ENCODE measurements at places on chromosomes 6 and 20.

- DNase-seq: no peak
These were observed 53.0 kb downstream of the LRRC1 start for GRCh38 chr6:53847796-53848314.

- no peak for DNase-seq
These were observed 31.0 kb downstream of the TOMM6 start for GRCh38 chr6:41818271-41819054.

- DNase-seq: no peak
These were observed 130.5 kb downstream of the ANKRD60 start for GRCh38 chr20:58097943-58098342.

- no peak for DNase-seq
These were observed 56.5 kb upstream of the DST start for GRCh38 chr6:56699066-56699654.

GRCh38 chr6:1324936-1325335 lies 13.0 kb downstream of the FOXQ1 start:
- DNase-seq: no peak

GRCh38 chr6:42307141-42307470 lies 89.4 kb upstream of the MRPS10 start:
- no peak for DNase-seq

GRCh38 chr20:4082406-4083097 lies 67.2 kb upstream of the RNF24 start:
- peak; percentile 86 for DNase-seq

- no peak for DNase-seq
These were observed 18.7 kb upstream of the TRPC4AP start for GRCh38 chr20:35111141-35111888.

DNA sequence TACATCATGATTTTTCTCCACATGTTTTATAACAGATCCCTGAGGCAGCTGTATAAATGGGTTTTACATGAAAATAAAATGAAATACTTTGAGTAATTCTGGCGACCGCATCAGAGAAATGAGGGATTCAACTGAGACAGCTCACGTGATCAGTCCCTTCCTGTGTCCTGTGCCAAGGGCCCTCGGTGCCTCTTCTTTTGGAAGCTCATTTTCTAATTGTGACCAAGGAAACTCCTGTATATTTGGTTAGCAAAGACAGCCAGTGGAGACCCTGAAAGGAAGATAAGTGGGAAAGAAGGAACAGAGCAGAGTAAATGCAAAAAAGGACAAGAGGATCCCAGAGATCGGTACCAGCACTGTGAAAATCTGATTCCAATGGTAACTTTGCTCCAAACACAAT lies 129.9 kb downstream of the FYN start:
- no peak for DNase-seq

DNA sequence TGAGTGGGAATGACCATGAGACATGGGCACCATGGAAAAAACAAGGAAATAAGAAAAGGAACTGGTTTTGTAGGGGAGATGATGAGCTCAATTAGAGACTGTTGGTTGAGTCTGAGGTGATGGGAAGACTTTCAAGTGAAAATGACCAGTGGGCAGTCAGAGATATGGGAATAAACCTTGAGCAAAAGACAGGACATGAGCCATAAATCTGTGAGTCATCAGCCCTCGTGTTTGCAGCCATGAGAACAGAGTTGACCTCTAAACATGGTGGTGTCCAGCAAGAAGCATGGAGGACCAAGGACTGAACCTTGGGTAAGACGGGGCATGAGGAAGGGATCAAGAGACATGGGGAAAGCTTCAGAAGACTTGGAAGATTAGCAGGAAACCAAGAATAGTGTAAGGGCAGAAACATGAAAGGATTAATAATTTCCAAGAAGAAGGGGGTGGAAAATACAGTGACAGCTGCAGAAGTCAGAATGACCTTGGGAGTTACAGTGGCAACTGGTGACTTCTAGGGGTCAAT lies 280.6 kb upstream of the PRDM1 start:
- DNase-seq: no peak

GRCh38 chr6:45970326-45970725 lies 45.3 kb downstream of the CLIC5 start:
- DNase-seq: no peak

DNA sequence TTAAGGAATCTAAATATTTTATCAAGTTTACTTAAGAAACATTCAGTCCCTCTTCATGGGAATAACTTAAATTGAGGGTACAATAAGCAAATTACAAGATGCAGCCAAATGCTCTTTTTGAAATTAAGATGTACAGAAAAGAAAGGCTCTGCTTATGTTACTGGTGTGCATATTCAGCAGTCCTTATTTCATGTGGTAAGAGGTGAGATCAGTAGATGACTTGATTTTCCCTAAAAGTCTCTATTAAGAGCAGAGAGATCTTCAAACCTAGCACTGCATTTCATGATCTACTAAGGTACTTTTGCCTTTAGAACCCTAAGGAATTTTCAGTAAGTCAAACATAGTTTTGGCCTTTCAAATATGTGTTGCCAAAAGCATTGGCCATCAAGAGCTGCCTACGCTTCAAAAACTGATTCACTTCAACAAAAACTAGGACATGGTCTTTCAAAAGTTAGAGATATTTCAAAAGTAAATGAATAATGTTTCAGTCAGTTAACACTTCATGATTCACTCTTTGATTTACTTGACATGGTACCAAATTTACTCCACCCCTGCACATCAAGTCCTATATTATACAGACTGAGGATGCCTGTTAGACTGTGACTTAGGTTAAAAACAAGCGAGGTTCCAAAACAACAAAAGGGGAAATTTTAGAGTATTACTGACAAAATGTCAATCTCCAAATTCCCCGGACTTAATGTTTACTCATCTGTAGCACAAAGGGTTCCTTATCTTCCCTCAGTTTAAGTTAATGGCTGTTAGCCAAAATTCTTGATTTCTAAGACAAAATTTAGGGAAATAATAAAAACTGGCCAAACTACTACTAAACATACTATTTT lies 19.2 kb downstream of the C6orf62 start:
- DNase-seq: no peak

DNA sequence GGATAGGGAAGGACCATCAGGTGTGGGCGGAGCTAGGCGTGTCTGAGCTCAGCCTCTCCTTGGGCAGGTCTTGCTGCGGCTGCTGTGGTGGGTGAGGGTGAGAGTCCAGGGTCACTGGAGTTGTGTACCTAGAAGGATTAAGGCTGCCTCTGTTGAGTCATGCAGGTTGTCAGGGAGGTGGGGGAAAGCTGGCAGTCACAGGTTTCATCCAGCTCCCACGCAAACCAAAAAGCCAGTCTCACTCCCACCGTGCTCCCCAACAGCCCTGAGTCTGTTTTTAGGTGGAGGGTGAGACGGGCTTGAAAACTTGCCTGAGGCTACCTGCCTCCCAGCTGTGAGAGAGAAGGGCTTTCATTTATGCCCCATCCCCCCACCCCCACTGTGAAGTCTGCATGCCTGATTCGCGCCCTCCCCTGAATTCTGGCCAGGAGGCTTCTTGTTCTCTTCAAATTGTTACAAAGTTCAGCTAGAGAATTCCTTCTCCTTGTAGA lies 161.5 kb downstream of the MYLK4 start:
- DNase-seq: no peak

GRCh38 chr6:152595499-152595898 lies 41.7 kb downstream of the SYNE1 start:
- no peak for DNase-seq

DNA sequence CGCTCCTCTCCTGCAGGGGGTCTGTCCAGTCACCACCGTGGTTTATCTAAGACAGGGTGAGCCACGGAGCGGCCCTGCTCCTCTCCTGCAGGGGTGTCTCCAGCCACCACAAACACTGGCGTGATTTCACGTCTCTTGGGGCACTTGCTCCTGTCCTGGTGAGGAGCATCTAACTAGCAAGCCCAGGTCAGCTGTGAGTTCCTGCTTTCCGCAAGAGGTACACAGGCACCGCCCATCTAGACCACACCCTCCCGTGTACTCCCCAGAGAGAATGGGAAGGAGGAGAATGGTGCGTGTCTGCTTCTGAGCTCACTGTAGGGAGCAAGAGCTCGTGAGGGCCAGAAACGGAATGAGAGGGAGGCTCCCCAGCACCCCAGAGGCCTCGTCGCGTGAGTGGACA lies 40.7 kb downstream of the DACT2 start:
- peak; percentile 24 for DNase-seq

DNA sequence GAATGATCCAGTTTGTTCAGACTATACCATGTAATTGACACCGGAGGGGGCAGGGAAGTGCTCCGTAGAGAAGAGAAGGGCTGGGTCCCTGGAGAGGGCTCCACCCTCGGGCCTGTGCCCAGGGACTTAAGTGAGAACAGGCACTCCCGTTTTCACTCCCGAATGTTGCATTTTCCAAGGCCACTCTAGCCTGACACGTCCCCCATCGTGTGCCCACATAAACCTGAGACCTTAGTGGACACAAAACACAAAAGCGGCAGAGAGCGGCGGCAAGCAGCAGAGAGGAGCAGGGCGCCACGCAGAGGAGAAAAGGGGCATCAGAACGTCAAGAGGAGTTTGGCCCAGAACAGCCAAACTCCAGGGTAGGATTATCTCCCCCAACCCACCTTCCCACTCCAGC lies 1405.1 kb downstream of the GRIK2 start:
- no peak for DNase-seq

DNA sequence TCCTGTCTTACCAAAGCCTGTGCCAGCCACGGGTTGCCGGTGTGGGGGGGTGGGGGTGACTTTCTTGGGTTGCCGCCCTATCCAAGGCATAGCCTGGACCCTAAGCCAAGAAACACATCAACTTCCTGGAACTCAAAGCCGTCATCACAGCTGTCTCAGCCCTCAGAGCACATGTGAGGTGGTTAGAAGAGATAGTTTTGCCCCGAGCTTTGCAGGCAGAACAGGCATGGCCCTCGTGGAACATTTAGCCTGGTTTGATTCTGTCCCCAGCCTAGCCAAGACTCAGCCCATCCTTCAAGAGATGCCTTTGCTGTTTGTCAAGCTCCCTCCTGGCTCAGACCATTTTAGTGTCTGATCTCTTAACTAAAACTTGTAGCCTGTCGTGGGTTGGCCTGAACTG lies 64.9 kb downstream of the RREB1 start:
- DNase-seq: peak; percentile 73

- DNase-seq: no peak
These were observed 7.9 kb upstream of the SIRPA start for GRCh38 chr20:1887321-1887720.

DNA sequence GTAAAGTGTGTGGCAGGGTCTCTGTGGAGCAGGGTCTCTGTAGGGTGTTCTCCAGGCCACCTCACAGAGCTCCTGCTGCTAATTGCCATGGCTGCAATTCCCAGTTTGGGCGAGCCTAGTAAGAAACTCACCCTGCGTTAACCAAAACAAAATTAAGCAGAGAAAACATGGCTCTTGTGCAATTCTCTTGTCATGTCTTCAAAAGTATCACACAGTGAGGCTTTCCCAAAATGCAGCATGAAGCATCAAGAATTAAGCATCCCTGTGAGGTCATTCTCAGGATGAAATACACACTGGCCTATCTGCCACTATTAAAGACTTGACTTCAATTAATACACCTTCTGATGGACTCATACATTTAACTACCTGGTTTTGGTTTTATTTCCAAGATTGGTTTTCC lies 72.8 kb downstream of the KIF13A start:
- no peak for DNase-seq

GRCh38 chr6:29602564-29603361 lies 17.8 kb downstream of the OR2H2 start:
- DNase-seq: no peak

GRCh38 chr20:52019313-52019712 lies 172.3 kb downstream of the ZFP64 start:
- DNase-seq: no peak

GRCh38 chr6:116175344-116175743 lies 49.4 kb upstream of the COL10A1 start:
- no peak for DNase-seq

- no peak for DNase-seq
These were observed 9.2 kb downstream of the FOXS1 start for GRCh38 chr20:31835977-31836852.

GRCh38 chr20:57061051-57061900 lies 205.2 kb downstream of the BMP7 start:
- no peak for DNase-seq

GRCh38 chr6:324116-324728 lies 31.9 kb downstream of the DUSP22 start:
- DNase-seq: no peak

GRCh38 chr6:139572001-139572400 lies 197.6 kb upstream of the CITED2 start:
- no peak for DNase-seq

- DNase-seq: no peak
These were observed 18.8 kb upstream of the RGS17 start for GRCh38 chr6:153149891-153150290.

DNA sequence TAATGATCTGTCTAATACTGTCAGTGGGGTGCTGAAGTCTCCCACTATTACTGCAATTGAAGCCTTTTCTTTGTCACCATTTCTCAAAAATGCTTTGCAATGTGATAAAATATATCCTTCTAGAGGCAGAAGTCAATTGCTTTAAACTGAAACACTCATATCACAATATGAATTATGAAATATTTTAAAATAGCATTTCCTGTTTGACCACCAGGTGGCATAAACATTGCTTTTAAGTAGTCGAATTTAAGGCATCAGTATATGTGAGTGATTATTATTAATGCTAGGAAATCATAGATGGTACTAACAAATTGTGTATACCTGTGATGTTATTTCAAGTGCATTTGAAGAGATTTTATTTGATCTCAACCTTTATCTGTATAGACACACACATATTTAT lies 87.5 kb downstream of the MEI4 start:
- no peak for DNase-seq

DNA sequence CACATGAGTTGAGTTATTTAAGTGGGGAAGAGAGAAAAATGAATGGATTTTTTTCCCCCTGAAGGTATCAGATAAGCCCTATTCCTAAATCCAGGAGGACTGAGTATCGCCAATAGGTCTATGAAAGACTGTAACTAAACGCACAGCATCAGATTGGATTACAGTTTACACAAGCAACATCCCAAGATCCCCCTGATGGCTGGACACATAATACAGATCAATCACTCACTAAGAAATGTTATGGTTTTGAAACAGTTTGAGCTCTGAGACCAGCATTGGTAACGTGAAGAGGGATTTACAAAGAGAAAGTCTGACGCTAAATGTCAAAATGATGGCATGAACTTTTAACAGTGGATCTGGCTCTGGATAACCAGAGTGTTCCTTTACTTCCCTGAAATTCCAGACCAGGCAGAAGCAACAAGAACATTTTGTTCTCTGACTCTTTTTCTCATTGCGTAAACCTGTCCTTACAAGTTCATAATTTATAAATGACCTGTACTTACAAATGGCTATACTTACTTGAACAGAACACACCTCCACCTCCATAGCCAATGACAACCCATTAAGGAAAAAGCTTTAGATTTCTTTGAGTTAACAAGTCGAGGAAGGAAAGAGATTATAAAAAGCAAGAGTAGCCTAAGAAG lies 131.8 kb upstream of the BEND3 start:
- no peak for DNase-seq

Measured in hematopoietic multipotent progenitor cell treated with erythropoietin and hydrocortisone succinate and interleukin-3 and kit ligand, for 15 days (in vitro differentiated cells).